ENCODE measurements at places on chromosomes 11 and 22.

GRCh38 chr11:110763249-110764011 is 51.2 kb upstream of the ARHGAP20 start:
- DNase-seq, result no peak

DNA sequence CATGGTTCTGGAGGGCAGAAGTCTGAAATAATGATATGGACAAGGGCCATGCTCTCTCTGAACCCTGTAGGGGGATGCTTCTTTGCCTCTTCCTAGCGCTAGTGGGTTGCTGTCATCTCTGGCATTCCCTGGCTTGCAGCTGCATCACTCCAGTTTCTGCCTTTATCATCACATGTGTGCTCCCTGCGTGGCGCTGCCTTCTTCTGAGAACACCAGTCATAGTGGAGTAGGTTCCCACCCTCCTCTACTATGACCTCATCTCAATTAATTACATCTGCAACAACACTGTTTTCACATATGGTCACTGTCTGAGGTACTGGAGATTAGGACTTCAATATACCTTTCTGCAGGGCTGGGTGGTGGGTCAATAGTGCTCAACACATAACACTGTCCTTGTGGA is 402.3 kb upstream of the NARS2 start:
- no peak for DNase-seq

DNA sequence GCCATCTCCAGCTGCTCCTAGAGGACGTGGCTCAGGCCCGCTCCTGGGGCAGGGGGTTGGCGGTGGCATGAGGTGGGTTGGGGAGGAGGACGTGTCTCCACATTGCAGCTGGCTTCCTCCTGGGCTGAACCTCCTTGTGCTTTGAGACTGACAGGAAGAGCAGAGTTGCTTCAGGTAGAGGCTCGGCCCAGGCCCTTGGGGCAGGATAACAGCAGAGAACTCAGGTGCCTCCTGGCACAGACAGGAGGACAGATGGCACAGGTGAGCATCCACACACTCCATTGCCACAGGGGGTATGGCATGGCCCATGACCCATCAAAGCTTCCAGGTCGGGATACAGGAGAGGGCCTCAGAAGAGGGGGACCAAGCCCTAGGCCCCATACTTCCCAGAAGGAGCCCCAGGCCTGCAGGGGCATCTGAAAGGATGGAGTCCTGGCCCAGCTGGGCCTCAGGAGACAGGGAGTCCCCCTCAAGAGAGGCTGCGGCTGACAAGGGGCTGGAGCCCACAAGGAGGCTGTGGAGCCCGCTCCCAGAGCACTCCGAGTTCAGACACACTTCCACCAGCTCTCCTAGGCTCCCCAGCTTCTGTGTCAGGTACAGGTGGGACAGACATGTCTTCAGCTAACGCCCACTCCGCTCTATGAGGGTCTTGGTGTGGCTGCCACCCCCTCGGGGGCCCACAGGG is 2.0 kb upstream of the KLHL35 start:
- DNase-seq, result no peak

DNA sequence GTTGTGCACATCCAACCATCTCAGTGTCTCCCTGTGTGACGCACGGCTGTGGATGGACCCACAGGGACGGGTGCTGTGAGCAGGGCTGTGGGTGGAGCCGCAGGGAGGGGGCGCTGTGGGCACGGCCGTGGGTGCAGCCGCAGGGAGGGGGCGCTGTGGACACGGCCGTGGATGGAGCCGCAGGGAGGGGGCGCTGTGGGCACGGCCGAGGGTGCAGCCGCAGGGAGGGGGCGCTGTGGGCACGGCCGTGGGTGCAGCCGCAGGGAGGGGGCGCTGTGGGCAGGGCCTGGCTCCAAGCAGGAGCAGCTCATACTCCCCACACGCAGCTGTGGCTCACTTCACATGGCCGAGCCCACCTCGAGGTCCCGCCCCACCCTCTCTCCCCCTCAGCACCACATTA is 6.0 kb upstream of the MAPK11 start:
- DNase-seq, result no peak

- peak; percentile 28 for DNase-seq
These were observed 15.9 kb downstream of the TAB1 start for GRCh38 chr22:39415506-39415905.

DNA sequence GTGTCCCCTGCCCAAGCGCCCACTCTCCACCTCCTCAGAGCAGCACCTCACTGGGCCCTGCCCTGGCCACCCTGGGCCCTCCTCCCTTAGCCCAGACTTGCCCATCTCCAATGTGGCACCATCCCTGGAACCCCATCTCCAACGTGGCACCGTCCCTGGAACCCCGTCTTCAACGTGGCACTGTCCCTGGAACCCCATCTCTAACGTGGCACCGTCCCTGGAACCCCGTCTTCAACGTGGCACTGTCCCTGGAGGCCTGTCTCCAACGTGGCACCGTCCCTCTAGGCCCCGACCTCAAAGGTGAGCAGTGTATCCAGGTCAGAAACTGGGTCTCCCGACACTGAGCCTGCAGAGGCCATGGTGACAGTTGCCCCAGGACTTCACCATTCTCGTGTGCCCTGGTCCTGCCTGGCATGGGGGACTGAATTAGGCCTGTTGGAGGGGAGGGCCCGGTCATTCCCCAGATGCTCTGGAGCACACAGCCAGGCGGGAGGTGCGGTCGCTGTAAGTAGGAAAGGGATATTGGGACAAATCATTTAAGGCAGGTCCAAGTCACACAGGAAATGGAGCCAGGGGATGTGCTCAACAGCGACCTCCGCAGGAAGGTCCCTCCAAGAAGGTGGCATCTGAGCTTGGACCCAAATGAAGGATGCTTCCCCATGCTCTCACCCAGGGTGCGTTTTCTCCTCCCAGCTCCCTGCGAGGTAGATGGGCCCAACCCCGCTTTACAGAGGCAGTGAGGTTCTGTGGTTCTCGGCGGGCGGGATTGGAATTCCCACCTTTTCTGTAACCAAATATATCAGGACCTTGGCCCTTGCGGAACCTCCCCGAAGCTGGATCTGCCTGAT is 2.4 kb upstream of the CTSD start:
- DNase-seq, result peak; percentile 44

DNA sequence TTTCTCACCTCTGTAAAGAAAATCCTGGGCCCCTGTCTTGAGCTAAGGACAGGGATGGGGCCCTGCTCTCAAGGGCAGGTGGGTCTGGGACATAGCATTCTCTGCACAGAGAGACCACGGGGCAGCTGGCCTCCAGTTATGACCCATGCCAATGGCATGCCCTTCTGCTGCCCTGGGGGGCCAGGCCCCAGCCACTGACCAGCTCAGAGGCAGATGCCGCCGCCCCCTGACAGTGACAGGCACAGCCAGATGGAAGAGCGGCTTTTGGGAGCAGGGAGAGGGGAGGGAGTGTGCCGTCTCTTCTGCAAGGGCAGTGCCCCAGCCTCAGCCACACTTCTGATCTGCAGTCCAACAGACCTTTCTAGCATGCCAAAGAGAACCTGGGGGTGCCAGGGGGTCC is 114.8 kb upstream of the NAV2 start:
- DNase-seq, result no peak

DNA sequence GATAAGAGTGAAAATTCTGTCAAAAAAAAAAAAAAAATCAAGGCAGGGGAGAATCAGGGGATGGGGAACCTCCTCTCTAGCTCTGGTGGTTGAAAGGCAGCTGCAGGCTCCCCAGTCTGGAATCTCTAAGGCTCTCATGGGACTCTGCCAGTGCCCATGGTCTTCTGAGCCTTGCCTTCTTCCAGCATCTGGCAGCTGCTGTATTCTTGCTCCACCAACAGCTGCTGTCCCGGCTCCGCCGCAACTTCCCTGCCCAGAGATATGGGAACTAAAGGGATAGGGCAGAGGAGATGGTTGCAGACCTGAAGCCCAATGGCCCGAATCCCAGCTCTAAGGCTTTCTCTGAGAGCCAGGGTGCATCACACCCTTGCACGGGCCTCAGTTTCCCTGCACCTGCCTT is 49.5 kb upstream of the PHF21B start:
- no peak for DNase-seq

DNA sequence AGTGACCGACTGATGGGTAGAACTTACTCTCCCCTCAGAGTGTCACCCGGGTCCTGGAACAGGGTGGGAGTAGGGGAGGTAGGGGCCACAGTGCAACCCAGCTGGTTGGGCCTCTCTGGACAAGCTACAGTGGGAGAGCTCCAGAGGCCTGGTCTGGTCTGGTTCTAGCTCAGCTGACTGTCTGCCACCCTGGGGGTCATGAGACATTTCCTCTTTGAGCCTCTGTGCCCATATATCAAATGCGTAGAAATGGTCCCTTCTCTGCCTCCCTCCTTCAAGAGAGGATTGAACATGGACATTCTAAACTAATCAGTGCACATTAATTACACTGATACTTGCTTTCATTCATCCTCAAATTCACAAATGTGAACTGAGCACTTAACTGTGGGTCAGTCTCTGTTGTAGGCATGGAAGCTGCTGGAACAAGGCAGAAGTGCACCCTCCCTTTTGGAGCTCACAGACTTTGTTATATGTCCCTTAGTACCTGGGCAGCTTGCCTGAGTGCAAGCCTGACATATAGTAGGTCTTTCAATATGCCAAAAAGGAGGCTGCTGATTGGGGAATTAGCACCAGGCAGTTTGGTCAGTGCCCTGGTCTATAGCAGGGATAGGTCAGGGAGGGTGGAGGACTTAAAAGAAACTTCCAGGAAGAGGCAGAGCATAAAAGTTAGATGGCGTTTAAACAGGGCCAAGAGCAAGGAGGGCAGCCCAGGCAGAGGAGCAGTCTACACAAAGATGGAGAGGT is 25.7 kb downstream of the ARHGEF17 start:
- no peak for DNase-seq

DNA sequence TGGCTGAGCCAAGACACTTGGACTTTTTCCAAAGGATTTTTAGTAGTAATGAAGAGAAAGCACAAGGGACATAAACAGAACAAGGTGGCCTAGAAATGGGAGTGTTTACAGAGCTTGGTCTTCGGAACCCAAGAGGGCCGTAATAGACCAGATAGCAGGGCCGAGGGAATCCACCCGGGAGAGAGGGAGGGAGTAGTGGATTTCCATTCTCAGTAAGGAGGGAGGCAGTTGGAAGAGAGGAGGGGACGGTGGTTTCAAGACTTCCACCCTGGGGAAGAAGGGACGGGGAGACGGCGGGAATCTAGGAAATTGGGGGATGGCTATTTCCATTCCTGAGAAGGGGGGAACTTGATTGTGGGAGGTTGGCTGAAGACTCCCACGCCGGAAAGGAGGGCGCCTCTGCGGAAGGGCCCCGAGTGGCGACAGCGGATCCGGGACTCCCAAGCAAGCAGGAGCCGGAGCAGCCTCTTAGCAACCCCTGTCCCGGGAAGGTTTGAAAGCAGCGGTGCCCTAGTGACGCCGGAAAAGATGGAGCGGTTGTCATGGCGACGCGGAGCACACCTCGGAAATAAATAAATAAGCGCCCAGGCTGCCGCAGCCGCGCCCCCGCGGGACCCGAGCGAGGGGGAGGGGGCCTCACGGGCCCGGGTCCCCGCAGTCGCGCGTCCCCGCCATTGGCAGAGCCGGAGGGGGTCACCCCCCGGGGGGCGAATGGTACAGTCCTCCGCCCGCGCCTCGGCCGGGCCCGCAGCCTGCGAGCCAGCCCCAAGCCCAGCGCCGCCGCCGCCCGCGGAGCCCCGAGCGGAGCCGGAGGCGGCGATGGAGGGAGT is 31.6 kb downstream of the EIF3F start:
- no peak for DNase-seq

GRCh38 chr11:1193326-1194230 is 29.3 kb upstream of the MUC5B start:
- no peak for DNase-seq

- DNase-seq, result no peak
These were observed 5.9 kb upstream of the VWA5A start for GRCh38 chr11:124109377-124109776.

DNA sequence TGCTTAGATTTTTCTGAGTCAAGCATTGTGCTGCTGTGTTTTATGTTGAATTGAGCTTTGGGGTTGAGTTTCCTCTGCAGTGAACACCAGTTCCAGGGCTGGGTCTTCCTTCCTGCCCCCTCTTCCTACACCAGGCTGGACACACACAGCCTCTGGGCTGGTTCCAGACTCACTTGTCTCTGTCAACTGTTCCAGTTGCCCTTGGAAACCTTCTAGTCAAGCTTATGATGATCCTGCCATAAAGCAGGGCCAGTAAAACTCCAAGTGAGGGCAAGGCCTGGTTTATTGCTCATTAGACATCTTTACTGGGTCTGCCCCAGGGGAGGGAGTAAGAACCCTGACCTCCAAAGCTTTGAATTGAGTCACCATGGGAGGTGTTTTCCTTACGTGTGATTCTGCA is 61.1 kb downstream of the KIAA1671 start:
- no peak for DNase-seq

DNA sequence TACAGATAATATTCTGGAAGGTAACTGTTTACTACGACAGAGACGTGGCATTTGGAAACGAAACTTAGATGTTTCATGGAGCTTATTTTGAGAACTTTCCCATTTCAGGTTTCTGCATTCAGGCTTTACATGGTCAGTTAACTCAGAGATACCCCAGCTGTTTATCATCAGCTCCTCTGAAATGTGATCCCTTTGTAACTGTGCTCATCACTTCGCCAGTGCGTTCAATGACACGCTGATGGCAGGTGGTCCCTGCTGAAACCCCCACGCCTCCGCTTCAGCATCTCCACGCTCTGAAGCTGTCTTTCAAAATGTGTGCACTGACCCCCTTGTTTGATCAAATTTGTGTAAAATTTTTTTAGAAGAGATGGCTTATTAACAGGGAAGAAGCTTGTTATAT is 30.5 kb downstream of the ALG12 start:
- no peak for DNase-seq

- DNase-seq, result no peak
These were observed 200.8 kb downstream of the HIPK3 start for GRCh38 chr11:33457948-33458347.

DNA sequence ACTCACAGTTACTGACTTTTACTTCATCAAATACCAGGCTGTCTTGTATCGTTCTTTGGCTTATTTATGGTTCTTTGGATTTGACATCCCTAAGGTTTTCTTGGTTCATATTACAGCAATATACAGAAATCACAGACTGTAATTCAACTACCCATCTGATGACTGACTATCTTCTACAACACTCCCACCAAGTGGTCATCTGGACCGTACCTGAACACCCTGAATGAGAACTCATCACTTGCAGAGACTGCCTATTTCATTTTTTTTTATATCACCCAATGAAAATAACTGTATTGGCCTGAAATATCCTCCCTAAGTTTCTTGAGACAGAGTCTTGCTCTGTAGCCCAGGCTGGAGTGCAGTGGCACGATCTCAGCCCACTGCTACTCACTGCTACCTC is 9.5 kb upstream of the UPB1 start:
- DNase-seq, result no peak

All from natural killer cell treated with Interleukin-12 subunit alpha and Interleukin-12 subunit beta and Interleukin-15 and Interleukin-18, amount 100 ng/mL, for 72 hours (primary cell).